ENCODE measurements at places on chromosomes 2 and 18.

- DNase-seq, result no peak
Measured at GRCh38 chr2:39938035-39938835, 159.2 kb upstream of the THUMPD2 start.

- DNase-seq, result no peak
Measured at GRCh38 chr18:59839246-59839645, 60.5 kb upstream of the PMAIP1 start.

DNA sequence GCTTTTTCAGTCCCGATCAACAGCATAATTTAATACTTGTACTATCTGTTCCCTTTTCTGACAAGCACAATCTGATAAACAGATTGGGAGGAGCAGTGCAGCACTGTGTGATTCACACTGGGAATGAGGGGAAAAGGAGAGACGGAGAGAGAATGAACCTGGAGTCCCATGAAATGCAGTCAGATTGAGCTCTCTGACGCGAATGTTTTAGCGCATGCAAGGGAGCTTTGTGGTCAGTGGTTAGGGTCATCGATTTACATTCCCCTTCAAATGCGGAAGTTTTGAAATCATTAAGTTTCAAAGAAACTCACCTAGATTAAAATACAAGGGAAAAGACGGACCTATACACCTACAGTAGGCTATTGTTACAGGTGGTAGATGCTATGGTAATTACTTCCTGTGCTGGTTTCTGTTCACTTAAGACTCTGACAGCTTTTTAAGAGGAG is 99.6 kb downstream of the KCTD1 start:
- no peak for DNase-seq

DNA sequence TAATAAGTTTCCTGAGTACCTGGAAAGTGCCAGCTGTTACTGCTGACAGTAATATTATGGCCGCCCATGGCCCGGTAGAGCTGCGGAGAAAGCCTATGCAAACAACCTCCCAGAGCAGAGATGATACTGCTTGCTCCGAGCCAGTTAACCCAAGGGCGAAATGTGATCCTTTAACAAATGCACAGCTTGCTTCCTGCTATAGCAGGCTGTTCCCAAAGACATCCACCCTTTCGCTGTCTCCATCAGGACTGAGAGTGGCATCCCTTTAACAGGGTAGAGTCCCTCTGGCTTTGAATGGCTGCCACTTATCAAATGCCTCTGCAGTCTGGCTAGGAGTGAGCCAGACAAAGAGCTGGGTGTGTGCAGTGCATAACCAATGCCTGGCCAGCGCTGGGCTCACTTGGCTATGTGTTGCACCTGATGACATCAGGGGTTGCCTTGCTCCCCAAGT is 69.7 kb upstream of the DAPL1 start:
- no peak for DNase-seq

- no peak for DNase-seq
Measured at GRCh38 chr2:79181617-79182016, 22.1 kb upstream of the REG3A start.

GRCh38 chr2:48511849-48512470 is 18.0 kb upstream of the STON1 start:
- DNase-seq, result no peak

GRCh38 chr2:201631041-201631440 is 12.3 kb downstream of the TMEM237 start:
- no peak for DNase-seq

DNA sequence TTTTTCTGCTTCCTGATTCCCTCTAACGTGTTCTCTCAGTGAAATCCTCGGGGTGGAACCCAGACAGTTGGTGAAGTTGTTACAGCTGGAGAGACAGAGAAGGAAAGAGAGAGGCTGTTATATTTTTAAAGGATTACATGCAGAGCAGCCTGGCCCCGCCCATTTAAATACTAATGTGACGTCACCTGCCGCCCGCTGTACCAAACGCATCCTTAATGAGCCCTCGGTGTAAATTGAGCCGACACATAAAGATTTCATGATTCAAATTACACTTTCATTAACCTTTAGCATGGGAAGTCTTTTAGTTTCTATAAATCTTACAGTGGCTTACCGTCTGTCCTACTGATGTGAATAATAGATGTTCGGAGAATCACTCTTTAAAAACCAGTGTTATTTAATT is 164.0 kb upstream of the SIX3 start:
- DNase-seq, result peak; percentile 6

DNA sequence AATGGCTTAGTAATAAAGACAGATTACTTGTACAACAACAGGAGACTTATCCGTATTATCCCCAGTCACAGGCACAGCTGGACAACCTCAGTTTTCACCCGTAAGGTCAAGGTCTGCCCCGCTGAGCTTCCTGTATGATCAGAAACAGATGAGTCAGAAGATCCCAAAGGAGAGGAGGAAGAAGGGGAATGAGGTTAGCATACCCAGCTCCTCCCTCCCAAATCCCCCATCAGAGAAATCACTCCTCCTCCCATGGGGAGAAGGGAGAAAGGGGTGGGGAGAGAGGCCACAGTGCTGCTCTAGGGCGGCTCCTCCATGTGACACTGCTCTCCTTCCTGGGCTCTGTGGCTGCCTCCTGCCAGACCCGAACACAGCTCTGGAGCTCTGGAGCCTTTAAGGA is 53.8 kb upstream of the SPTBN1 start:
- DNase-seq, result no peak

- no peak for DNase-seq
Measured at GRCh38 chr2:213232649-213233437, 51.4 kb upstream of the SPAG16 start.

GRCh38 chr2:112048887-112049286 is 6.2 kb upstream of the TMEM87B start:
- DNase-seq, result no peak

Measured in stimulated activated CD4-positive, alpha-beta T cell treated with anti-CD3 and anti-CD28 coated beads, Interleukin-15, amount 100 ng/mL, for 48 hours (primary cell).